ENCODE measurements at places on chromosomes 4 and X. TPM values are rescaled to one million over a fixed set of nuclear protein-coding genes. Genes with fewer than 3 reads are reported as not detected.

The JCHAIN gene
- not detected for total RNA-seq

The TMSB15A gene
- not detected for total RNA-seq

The CENPVL2 gene
- not detected for total RNA-seq

The STOX2 gene
- 16.7 TPM for total RNA-seq

The C4orf50 gene
- not detected for total RNA-seq

The FOXP3 gene
- total RNA-seq = 0.14 TPM

The LUZP4 gene
- not detected for total RNA-seq

The PDS5A gene
- 111 TPM for total RNA-seq

The LARP7 gene
- 20.8 TPM for total RNA-seq

The PF4V1 gene
- not detected for total RNA-seq

The MTHFD2L gene
- 47.8 TPM for total RNA-seq

The NOP14 gene
- 57.4 TPM for total RNA-seq

The DDX53 gene
- total RNA-seq = not detected

The ADH4 gene
- not detected for total RNA-seq

The ADGRG4 gene
- not detected for total RNA-seq

The SMIM43 gene
- total RNA-seq = not detected

The FGD1 gene
- 5.6 TPM for total RNA-seq

Measured in nasal cavity respiratory epithelium epithelial cell of viscerocranial mucosa (primary cell).